H9 (cell line): ENCODE measurements at places on chromosomes 13 and 19.
A peak's percentile ranks its signal among the peaks of the same experiment; 100 is the strongest.

GRCh38 chr19:35088131-35088913 is 27.3 kb upstream of the FXYD3 start:
- no peak for DNase-seq

DNA sequence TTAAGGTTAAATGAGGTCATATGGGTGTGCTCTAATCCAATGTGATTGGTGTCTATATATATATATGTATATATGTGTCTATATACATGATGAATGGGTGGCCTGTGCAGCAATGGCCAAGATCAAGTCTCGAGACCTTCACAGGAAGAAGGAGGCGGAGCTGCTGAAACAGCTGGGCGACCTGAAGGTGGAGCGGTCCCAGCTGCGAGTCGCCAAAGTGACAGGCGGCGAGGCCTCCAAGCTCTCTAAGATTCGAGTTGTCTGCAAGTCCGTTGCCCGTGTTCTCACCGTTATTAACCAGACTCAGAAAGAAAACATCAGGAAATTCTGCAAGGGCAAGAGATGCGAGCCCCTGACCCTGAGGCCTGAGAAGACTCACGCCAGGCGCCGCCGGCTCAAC is 109.8 kb downstream of the EFNB2 start:
- no peak for DNase-seq

DNA sequence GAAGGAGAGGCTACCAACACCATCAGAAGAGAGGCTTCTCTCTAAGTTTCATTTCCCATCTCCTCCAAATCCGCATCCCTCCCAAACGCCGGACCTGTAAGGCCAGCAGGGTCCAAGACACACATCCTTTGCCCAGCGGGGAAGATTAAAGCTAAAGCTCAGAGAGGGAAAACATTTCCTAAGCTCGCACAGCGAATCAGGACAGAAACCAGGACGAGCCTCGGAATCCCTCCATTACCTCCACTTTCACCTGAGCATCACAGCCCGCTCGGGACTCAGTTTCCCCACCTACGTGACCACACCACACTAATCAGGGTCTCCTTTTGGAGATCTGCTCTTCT is 711 bp upstream of the FOSB start:
- no peak for DNase-seq

DNA sequence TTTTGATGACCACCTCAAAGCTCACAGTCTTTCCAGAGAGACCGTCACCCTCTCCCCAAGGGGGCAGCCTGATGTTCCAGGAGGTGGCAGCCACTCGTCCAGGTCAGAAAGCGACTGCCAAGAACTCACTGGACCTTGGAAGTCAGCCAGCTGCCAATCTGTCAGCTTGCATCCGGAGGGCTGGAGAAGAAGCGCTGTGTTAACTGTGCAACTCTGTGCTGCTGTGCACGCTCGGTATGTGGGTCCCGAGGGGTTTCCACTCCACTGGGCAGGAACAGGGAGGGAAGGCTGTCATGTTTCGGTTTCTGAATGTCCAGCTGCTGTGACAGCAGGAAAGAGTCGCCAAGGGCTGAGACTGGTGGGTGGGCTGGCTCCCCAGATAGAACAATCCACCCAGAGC is 89.2 kb downstream of the CACNA1A start:
- no peak for DNase-seq

- no peak for DNase-seq
These were observed 1.1 kb downstream of the PTGER1 start for GRCh38 chr19:14473978-14474578.

- DNase-seq = no peak
These were observed 36.7 kb upstream of the USPL1 start for GRCh38 chr13:30580852-30581502.

DNA sequence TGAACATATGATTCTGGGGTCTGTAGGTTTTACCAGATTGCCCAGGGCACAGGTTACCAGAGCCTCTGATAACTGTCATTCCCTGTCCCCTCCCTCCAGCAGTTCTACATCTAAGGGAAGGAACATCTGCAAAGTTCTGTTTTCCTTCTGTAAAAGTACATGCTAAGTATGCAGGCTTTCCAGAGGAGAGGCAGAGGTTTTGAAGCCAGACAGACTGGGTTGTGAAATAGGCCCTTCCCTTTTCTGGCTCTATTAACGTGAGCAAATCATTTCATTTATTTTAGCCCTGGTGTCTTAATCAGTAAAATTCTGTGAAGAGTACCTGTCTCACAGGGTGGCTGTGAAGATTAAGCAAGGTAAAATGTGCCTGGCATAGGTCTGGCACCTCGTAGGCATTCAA is 66.1 kb upstream of the C1QTNF9 start:
- no peak for DNase-seq

- no peak for DNase-seq
These were observed 3.2 kb upstream of the TRIM13 start for GRCh38 chr13:49993666-49994065.

- DNase-seq = no peak
These were observed 5.0 kb downstream of the PRSS57 start for GRCh38 chr19:690203-690602.

GRCh38 chr19:45340232-45340898 is at the start of gene KLC3:
KLC3 (plus strand) TSS chr19:45340750; CDS start chr19:45345542, 4,792 bp downstream.
- DNase-seq = peak; percentile 68

GRCh38 chr13:98144801-98145350 is 2.0 kb downstream of the FARP1 start:
- DNase-seq = peak; percentile 41

- no peak for DNase-seq
These were observed 4.9 kb downstream of the IRS2 start for GRCh38 chr13:109781384-109782065.

- DNase-seq = no peak
These were observed 515 bp downstream of the UFM1 start for GRCh38 chr13:38350114-38350617.

GRCh38 chr19:3423183-3423829 is 56.9 kb downstream of the NFIC start:
- DNase-seq = no peak

- DNase-seq = no peak
These were observed 41.8 kb upstream of the MIR17HG start for GRCh38 chr13:91305652-91306051.

GRCh38 chr13:50156140-50156539 is 140.9 kb downstream of the KCNRG start:
- no peak for DNase-seq
